ENCODE measurements at places on chromosomes 5 and 9.

- no peak for DNase-seq
Measured at GRCh38 chr9:16726718-16727451, 143.6 kb downstream of the BNC2 start.

DNA sequence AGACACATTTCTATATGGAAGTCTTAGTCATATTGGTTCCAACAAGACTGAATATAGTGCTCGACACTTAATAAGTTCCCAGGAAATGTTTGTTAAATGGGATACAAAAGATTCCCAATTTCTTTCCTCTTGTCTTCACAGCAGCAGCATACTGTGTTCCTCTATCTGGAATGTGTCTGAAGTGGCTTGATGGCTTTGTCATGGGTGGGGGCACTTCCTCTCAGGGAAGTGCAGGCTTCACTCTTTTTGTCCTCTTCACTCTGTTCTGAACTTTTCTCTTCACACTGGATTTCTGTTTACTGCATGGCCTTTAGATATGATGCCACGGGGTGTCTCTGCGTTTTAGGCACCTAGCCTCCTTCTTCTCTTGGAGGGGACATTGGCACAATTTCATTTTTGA is 127.7 kb upstream of the C9orf72 start:
- DNase-seq, result no peak

DNA sequence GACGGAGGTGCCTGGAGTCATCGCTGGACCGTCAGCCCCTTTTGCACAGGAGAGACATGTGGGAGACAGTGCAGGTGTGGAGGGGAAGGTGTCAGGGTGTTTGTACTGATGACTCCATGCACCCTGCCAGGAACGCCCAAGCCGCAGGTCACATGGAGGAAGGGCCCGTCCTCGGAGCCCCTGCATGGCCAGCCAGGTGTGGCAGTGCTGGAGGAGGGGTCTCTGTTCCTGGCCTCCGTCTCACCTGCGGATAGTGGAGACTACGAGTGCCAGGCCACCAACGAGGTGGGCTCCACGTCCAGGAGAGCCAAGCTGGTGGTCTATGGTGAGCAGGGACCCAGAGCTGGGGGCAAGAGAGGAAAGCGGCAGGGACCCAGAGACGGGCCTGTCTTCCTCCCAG is 81.5 kb downstream of the HMCN2 start:
- DNase-seq, result no peak

DNA sequence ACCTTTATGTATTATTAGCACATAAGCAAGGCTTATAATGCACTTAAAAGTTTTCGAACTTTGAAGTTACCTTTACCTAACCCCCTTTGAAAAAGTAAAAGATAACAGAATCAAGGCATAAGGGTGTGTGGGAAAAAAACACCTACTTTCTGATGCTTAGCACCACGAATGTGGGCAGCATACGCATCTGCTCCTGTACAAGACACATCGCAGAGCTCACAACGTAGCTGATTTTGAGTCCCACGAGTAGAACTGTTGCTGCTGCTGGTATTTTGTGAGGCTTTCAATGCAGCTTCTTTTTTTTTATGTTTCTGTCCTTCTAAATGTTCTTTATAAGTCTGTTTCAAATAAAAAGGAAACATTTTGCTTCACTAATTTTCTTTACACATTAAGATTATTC is 40.8 kb downstream of the ZFR start:
- DNase-seq, result no peak

GRCh38 chr9:16221822-16222547 is 648.5 kb downstream of the BNC2 start:
- DNase-seq, result no peak
